GM20000 (cell line): ENCODE measurements at places on chromosomes 3 and 15.

- no peak for DNase-seq
Measured at GRCh38 chr3:177284383-177284881, 87.2 kb upstream of the TBL1XR1 start.

DNA sequence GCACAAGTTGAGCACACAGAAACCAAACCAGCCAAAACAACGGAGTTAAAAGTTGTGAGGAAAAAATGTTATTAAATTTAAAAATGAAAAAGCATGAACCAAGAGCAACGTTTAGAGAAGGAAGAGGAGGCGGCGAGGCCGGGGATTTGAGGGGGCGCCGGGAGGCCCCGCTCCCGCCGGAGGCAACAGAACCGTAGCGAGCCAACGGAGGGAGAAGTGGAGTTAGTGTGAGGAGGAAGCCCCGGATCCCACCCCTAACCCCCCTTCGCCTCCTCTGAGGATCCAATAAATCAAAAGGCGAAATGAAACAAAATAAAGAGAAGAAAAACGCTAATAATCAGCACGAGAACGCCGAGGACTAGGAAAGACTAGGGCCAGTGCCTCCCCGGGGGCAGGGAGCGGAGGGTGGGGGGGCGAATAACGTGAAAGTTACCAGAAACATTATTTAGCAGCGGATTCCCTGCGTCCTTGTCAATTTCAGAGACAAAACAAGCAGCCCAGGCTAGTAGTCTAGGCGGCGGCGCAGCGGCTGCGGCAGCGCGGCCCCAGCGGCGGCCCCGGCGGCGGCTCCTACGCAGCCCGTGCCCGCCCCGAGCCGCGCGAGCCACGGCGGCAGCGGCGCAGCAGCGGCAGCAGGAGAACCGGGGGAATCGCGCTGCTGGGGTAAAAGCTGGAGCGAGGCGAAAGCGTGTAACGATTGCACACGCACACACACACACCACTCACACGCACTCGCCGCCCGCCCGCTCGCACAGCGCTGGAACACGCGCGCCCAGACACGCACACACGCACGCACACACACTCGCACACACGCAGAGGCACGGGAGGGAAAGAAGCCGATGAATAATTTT is 1.7 kb downstream of the MEIS2 start:
- DNase-seq: peak; percentile 72

GRCh38 chr3:51700403-51700802 is 6.5 kb upstream of the GRM2 start:
- DNase-seq: no peak

DNA sequence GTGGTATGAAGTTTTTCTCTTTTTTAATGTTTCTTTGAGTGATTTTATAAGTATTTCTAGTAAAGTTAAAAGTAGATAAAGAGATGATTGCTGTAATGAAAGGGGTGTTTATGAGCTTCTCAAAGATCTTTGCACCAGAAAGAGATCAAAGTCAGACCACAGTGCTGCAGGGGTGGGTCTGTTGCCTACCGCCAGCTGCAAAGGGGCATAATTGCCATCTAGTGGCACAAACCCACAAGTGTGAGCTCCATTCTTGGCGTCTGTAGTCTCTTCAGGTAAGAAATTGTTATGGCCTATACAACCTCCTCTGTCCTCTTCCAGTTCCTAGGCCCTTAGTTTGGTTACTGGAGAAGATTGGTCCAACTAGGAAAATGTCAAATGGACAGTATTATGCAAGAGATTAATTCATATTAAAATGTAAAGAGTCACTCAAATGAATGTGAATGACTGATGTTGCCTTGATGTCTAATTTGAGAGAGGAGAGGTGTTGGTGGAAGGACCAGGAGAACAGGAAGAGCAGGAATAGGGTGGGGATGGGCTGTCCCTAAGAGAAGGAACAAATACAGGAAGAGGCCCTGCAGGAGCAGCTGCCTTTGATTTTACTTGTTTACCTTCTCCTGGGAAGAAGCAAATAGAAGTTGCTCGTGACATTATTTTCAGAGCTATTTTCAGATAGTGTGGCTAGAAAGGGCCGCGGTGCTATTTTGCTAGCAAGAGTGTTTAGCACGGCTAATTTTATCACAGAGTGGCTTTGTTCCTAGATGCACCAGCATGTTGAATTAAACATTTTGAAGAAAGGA is 53.0 kb upstream of the GSK3B start:
- DNase-seq: peak; percentile 48

GRCh38 chr15:77507911-77508310 is 87.2 kb downstream of the HMG20A start:
- DNase-seq: peak; percentile 34

DNA sequence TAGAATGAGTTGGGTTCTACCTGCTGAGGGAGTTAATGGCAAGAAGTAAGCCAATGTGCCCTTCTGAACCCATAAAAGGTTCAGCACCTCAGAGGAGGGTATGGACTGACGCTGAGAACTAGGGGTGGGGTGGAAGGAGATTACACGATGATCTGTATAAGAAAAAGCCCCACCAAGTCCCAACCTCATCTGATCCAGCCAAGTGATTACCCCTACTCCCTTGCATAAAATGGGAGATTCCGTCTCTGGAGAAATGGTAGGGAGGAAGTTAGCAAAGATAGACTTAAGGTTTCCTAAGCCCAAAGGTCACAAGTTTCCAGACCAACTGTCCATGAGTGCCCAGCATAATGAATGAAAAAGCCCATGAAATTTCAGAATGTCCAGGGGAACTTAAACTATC is 7.1 kb upstream of the DVL3 start:
- DNase-seq: no peak

DNA sequence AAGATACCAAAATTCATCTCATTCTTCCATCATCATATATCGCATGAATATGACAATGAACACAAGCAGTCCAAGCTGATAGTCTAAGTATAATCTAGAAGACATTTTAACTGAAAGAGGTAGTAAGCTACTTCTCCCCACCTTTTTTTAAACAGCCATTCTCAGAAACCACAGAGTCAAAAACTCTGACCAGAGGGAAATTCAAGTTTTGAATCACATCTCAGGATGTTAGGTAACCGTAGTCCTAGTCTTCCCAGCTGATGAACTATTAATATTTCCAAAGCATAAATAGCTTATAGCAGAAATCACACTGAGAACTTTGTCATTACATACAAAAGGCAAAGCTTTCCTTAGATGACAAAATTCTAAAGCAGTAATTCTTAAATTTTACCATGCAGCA is 25.8 kb downstream of the NPTN start:
- no peak for DNase-seq

DNA sequence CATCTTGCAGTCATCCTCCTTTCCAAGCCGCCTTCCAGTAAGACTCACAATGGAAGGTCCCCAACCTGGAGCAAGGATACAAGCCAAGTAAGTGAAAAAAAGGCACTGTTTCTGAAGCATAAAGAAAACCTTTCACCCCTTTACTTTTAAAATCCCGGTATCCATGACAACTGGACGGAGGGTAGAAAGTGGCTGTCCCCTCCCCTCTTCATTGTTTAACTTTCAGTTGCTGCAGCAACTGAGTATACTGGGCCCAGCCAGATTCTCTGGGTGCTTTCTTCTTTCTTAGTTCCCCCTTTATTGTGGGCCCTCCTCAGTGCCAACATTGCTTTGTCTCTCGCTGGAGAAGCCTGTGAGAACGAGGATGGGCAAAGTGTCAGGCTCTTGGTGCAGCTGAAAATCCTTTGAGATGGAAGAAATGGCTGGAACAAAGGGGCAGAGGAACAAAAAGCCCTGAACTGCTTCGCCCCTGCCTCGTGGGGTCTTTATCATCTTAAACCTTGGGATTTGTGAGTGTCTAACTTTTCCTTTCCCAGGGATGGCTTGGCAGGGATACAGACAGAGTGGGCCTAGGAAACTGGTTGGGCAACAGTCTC is 224.0 kb upstream of the RGMA start:
- no peak for DNase-seq
